ENCODE measurements at places on chromosomes 4 and X. TPM values are rescaled to one million over a fixed set of nuclear protein-coding genes. Genes with fewer than 3 reads are reported as not detected.

ANXA10 gene
- 0.79 TPM for total RNA-seq

TCEAL1 gene
- 11.3 TPM for total RNA-seq

SERPINA7 gene
- not detected for total RNA-seq

MAOB gene
- under 0.01 TPM for total RNA-seq

FAM47A gene
- not detected for total RNA-seq

ZNF711 gene
- total RNA-seq: 3.1 TPM

STS gene
- total RNA-seq: 0.77 TPM

PCSK1N gene
- total RNA-seq: 0.26 TPM

GC gene
- not detected for total RNA-seq

TCEAL6 gene
- total RNA-seq: not detected

TBX22 gene
- not detected for total RNA-seq

CAMK2D gene
- 62.2 TPM for total RNA-seq

PLP1 gene
- total RNA-seq: not detected

SMARCA1 gene
- total RNA-seq: 5.6 TPM

STBD1 gene
- 10.0 TPM for total RNA-seq

FGFBP2 gene
- not detected for total RNA-seq

NR3C2 gene
- total RNA-seq: 0.77 TPM

TSR2 gene
- 17.7 TPM for total RNA-seq

CPZ gene
- total RNA-seq: not detected

AREG gene
- total RNA-seq: 272 TPM

ANTXR2 gene
- 35.5 TPM for total RNA-seq

HEPH gene
- total RNA-seq: under 0.01 TPM

SRD5A3 gene
- 5.5 TPM for total RNA-seq

GDPD2 gene
- total RNA-seq: not detected

TMSB15C gene
- 1.8 TPM for total RNA-seq

ARHGAP24 gene
- total RNA-seq: 11.1 TPM

NUP54 gene
- total RNA-seq: 33.9 TPM

RWDD4 gene
- 14.2 TPM for total RNA-seq

C4orf36 gene
- total RNA-seq: 2.4 TPM

TMEM156 gene
- total RNA-seq: 3.4 TPM

TECRL gene
- not detected for total RNA-seq

ADRA2C gene
- under 0.01 TPM for total RNA-seq

Data from bronchial epithelial cell (primary cell).